ENCODE measurements at places on chromosomes 7 and 10.

DNA sequence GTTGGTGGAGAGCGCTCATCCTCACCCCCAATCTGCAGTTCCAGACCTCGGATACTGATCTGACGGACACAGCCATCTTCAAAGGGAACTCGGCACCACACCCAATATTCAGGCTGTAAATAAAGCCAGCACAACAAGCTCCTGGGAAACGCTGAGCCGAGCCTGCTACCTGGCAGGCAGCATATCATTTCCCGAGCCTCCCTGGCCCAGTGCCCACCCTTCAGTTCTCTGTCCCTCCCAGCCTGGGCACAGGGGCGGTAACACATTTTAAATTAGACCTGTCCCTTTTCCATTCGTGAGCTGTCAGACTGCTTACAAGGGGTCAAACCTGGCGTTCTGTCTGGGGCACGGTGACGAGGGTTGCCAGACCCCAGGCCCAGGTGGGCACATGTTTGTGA is 250.5 kb downstream of the ARHGAP12 start:
- no peak for DNase-seq

- peak; percentile 35 for DNase-seq
These were observed 1.8 kb downstream of the ZMYND11 start for GRCh38 chr10:137031-137430.

DNA sequence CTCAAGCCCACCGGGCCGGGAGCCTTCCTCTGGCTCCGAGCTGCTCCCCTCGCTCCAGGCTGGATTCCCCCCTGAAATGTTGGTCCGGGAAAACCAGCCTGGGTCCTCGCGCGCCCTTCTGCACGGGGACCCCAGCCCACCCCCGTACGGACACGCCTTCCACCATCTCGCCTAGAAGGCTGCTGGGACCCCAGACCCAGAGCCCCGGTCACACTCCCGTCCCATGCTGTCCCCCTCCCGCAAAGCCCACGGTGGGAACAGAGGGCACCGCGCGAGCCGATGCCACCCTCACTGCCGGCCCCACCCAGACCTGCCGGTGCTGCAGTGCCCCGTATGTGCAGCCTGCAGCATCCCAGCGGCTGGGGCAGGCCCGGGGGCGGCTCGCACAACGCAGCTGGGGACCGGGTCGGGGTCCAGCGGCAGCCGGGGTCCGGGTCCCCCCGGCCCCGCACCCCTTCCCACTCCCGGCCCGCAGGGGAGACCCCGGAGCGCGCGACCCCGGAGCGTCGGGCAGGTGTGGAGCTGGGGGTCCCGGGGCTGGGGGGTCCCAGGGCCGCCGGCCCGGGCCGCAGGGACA is 871 bp downstream of the SPOCK2 start:
- DNase-seq = peak; percentile 55

GRCh38 chr7:935164-935873 is 19.2 kb downstream of the ADAP1 start:
- DNase-seq = no peak

DNA sequence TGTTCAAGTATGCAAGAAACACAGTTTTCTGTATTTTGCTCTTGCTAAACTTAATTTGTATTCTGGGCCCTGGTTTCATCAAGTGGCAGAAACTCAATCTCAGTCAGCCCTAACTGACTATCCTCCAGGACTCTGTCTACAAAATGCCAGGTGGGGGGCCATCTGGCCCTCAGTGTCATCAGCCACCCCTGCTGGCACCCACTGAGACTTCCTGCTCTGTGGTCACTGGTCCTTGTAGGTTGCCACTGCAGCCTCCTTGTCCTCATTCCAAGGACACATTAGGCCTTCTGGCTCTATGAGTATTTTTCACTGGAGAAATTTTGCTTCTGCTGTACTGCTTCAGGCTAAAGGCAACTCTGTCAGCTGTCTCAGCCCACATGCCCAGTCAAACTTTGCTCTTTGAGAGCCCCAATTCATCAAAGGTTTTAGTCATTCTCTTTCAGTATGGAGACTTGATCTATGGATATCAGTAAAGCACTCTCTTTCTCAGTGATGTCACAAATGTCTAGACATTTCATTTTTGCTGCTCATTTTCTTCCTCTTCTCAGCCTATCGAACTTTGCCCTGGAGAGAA is 163.6 kb downstream of the KCND2 start:
- no peak for DNase-seq

GRCh38 chr7:20240080-20240926 is 23.1 kb upstream of the MACC1 start:
- no peak for DNase-seq

- no peak for DNase-seq
These were observed 10.4 kb downstream of the CHRM2 start for GRCh38 chr7:136878878-136879277.

DNA sequence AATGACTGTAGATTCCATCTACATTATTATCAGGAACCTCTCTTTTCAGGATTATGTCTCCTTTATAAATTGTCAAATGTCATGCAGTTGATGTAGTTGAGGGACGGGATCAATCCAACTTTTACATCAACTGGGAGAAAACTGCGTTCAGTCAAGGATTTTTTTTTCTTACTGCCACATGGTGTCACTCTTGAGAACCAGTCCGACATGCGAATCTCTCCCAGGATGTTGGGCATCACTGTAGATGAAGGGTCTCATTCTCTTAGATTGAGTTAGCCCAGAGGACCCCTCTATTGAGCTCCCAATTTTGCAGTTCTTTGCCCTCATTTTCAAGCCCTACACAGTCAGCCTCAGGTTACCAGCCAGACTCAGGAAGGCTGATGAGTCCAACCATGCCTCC is 120.3 kb upstream of the PTPRZ1 start:
- no peak for DNase-seq

GRCh38 chr10:71555087-71555723 is 158.5 kb downstream of the CDH23 start:
- DNase-seq = no peak

DNA sequence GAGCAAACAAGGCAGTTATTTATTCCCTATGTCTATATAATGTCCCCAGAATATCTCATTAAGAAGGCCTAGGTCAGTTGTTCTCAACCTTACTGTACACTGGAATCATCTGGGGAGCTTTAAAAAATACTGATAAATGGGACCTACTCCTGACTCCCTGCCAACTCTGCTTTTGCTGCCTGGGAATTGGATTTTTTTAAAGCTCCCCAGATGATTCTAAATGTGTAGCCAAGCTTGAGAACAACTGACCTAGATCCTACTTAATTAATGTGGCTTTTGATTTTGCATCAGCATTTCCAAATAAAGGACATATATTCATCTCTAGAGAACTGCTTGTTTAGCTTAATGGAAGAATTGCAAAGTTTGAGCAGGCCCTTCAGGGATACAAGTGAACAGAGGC is 91.7 kb upstream of the HPS1 start:
- no peak for DNase-seq

- no peak for DNase-seq
These were observed 8.2 kb downstream of the BLNK start for GRCh38 chr10:96263176-96263575.

- DNase-seq = no peak
These were observed 60.9 kb downstream of the TMEM130 start for GRCh38 chr7:98808751-98809460.

DNA sequence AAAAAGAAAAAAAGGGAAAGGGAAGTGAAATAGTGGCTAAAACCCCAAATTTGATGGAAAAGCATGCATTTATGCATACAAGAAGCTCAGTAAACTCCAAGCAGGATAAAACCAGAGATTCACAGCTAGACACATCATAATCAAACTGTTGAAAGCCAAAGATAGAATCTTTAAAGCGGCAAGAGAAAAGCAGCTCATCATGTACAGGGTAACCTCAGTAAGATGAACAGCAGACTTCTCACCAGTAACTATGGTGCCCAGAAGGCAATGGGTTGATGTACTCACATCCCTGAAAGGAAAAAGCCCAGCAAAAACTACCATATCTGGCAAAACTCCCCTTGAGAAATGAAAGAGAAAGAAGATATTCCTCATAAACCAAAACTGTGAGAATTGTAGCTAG is 60.4 kb downstream of the TPST1 start:
- no peak for DNase-seq

GRCh38 chr7:42766782-42767423 is 145.0 kb downstream of the C7orf25 start:
- no peak for DNase-seq

DNA sequence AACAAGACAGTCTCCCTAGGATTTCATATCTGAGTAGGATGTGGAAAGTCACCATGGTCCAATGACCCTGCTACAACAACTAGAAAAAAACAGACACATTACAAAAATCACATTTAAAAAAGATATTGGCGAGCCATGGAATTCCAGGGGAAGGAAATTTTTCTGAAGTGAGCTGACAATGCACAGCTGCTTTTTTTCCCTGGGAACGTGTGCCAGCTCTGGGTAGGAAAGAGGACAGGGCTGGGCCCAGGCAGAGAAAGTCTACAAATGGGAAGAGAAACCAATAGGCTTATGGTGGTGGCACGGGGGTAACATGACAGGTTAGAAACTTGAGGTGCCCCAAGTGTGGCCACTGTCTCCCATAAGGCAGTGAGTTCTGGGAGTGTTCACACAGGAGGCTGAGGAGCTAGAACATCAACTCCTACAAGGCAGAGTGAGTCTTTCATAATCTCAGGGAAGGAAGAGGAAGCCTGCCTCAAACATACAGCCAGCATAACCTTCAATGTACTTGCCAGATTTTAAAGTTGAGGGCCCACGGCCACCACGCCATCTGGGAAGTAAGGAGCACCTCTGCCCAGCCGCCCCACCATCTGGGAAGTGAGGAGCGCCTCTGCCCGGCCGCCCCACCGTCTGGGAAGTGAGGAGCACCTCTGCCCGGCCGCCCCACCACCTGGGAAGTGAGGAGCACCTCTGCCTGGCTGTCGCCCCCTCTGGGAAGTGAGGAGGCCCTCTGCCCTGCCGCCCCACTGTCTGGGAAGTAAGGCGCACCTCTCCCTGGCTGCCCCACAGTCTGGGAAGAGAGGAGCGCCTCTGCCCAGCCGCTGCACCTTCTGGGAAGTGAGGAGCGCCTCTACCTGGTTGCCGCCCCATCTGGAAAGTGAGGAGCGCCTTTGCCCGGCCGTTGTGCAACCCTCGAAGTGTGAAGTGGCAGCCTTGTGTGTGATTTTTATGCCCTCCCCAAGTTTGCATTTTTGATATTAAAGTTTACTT is 5.9 kb downstream of the FBXL13 start:
- DNase-seq = no peak

GRCh38 chr7:901388-902154 is 25.2 kb downstream of the GET4 start:
- DNase-seq = no peak

GRCh38 chr7:105478606-105479005 is 43.5 kb downstream of the PUS7 start:
- no peak for DNase-seq

GRCh38 chr7:26592011-26592410 is 272.4 kb downstream of the SKAP2 start:
- DNase-seq = no peak

DNA sequence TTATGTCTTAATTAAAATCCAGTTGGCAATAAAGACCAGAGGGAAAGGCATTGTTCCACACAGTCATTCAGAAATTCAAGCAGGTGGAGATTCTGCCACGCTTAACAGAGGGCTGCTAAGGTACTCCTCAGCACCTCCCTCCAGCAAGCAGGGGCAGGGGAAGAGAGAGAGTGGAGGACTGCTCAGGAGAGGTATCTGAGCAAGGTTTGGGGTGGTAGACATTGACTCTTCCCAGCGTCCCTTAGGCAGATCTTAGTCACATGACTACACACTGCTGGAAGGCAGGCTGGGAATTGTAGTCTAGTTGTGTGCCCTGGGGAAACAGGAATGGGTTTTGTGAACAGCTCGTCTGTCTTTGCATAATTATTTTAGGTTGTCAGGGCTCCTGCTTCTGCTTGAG is 181.6 kb downstream of the NPSR1 start:
- DNase-seq = no peak

- no peak for DNase-seq
These were observed 52.5 kb upstream of the LEP start for GRCh38 chr7:128188396-128189230.

- no peak for DNase-seq
These were observed 40.3 kb downstream of the COL17A1 start for GRCh38 chr10:104045151-104046089.

GRCh38 chr7:46651561-46652088 is 730.6 kb upstream of the IGFBP3 start:
- DNase-seq = no peak

GRCh38 chr10:44339218-44339617 is 45.7 kb downstream of the CXCL12 start:
- DNase-seq = no peak

DNA sequence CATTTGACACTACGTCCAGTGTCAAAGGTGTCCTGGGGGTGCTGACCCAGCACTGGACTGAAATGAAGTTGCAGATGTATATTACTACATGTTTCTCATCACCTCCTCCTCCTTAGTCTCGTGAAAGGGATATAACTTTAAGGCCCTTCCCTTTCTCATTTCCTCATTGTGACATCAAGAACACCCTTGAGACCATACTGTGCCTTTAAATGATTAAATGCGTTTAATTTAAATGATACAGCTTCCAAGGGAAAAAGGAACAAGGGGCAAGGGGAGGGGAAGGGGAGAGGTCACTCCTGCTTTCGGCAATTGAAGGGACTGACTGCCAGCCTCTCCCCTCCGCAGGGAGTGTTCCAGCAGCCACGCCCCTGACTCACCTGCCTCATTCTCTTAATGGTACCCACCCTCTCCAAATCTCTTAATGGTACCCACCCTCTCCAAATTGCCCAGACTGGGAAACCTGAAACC is 80.5 kb upstream of the KMT2E start:
- peak; percentile 66 for DNase-seq

GRCh38 chr10:68572151-68572550 is 12.0 kb downstream of the TET1 start:
- DNase-seq = no peak

DNA sequence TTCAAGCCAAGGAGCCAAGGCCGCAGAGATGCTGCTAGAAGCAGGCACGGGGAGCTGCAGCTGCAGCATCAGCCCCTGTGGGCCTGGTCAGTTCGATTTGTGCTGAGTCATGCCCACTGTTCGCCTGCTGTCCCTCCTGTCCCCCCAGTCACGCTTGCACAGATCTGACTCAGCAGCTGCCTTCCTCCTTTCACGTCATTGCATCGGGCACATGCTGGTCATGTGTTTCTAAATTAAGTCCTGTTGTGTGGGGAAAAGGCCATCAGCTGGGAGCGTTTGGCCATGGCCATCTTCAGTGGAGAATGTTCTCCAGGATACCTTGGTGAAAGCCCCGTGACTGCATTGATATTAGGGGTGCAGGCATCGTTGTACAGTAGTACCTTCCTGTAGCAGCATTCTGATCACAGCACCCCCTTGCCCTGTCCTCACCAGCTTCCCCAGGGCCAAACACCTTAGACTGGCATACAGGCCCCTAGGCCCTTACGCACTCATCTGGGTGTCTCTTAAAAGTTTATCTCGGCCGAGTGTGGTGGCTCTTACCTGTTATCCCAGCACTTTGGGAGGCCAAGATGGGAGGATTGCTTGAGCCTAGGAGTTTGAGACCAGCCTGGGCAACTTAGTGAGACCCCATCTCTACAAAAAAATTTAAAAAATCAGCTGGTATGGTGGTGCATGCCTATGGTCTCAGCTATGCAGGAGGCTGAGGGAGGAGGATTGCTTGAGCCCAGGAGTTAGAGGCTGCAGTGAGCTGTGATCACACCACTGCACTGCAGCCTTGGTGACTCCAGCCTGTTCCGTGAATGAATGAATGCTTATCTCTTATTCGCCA is 23.2 kb downstream of the POR start:
- no peak for DNase-seq

GRCh38 chr10:124574456-124575070 is 112.9 kb downstream of the LHPP start:
- DNase-seq = no peak

Data from naive B cell (primary cell).